ENCODE measurements at places on chromosomes 1 and 21.

DNA sequence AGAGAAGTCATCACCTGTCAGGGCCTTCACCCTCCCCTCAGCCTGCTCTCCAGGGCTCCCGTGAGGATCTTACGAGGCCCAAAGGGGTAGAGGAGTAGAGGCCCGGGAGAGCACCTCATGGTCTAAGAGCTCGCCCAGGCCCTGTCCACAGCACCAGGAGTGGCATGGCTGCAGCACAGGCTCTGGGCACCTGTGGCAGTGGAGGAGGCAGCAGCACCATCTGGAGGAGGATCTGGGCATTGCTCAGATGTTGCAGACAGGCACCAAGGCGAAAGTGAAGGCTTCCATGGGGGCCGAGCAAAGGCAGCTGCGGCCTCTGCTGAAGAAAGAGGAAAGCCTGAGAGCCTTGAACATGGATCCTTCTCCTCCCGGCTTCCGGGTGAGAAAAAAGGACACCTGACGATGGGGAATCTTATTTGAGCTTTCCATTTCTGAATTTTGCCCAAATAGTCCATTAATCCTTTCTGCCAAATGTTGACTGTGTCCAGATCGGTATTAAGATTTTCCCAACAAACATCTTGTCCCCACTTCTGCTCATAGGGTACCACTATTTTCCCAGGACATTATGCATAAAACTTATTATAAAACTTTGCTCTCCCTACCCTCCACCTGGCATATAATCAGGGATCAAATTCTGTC lies 604.7 kb downstream of the PTPRC start:
- peak; percentile 42 for DNase-seq

GRCh38 chr1:240709676-240710075 lies 97.7 kb upstream of the GREM2 start:
- DNase-seq, result no peak

DNA sequence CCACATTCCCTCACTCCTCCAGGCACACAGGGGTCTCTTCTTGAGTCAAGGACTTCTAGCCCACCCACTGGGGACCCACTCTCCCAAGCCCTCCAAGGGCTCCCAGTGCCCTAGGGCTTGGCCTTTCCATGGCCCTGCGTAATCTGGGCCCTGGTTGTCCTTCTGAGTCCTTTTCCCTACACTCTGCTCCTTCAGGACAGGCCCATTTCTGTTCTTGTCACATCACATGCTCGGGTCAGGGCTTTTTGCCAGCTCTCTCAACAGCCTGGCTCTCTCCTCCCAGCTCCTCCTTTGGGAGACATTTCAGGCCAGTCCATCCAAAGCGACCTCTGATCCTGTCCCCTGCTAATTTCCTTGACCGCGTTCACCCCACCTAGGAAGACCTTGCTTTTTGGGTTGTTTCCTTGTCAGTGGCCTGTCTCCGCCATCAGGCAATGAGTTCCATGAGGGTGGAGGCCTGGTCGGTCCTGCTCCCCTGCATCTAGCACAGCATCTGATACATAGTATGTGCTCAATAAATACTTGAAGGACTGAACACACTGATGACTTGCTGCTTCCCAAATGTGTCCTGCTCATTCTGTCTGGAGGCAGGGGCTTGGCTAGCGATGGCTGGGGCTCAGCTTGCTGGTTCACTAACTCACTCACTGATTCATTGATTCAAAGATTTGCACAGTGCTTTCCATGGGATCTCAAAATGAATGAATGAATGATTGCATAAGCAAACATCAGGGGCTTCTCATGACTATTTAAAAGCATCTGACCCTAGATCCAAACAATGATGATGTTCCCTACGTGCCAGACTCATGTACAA lies 44.8 kb downstream of the DHRS3 start:
- DNase-seq, result no peak

GRCh38 chr1:70672442-70672888 lies 261.4 kb downstream of the CTH start:
- no peak for DNase-seq

DNA sequence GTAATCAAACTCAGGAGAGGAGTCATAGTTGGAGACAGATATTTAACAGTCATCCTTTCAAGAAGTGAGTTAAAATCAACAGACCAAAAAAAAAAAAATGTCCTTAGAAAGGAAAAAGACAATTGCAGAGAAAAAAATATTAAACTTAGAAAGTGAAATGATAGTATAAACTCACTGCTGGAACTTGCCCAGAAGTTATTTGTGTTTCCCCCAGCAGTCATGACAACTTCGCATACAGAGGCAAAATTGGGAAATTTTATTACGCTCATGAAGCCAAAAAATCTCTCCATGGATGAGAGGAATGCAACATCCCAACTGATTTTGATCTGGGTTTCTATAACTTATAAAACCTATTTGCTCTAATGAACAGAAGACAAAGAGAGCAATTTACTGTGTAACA lies 198.2 kb downstream of the LRRC7 start:
- no peak for DNase-seq

DNA sequence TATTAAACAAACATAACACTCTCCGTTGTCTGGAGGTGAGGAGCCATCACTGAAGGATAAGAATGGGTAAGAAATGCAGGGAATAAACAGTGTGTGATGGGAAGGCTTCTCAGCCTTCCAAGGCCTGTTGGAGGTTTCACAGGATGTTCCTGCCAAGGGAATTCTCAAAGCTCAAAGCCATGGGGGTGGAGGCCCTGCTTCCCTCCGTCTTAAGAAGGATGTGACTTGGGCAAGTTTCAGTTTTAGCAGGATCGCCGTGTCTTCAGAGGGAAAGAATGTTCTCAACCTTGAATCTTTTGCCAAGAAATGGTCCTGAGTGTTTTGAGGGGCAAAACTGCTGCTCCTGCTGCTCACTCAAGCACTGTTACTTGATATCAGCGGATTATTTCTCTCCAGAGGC lies 41.7 kb upstream of the IL20 start:
- no peak for DNase-seq

DNA sequence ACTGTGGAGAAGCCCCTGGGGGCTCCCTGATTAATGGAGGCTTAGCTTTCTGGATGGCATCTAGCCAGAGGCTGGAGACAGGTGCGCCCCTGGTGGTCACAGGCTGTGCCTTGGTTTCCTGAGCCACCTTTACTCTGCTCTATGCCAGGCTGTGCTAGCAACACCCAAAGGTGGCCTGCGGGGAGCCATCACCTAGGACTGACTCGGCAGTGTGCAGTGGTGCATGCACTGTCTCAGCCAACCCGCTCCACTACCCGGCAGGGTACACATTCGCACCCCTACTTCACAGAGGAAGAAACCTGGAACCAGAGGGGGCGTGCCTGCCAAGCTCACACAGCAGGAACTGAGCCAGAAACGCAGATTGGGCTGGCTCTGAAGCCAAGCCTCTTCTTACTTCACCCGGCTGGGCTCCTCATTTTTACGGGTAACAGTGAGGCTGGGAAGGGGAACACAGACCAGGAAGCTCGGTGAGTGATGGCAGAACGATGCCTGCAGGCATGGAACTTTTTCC lies 24.8 kb downstream of the PCSK9 start:
- no peak for DNase-seq

GRCh38 chr1:89527256-89527655 lies 2.6 kb downstream of the LRRC8B start:
- DNase-seq, result no peak

DNA sequence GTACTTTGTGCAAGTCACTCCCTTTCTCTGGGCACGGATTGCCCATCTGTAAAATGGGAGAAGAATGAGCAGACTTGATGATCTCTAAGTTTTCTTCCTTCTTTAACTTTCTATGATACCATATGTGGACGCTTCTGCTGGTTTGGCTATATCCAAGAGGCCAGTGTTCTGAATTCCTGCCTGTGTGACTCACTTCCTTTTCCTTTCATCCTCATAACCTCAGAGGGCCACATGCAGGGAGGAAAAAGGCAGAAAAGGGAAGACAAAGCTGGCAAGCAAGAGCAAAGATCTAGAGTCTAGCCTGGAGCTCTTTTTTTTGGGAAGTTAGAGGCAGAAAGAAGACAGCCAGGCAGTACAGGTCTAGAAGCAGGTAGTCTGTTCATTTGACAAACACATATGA lies 151.2 kb downstream of the OMA1 start:
- no peak for DNase-seq

DNA sequence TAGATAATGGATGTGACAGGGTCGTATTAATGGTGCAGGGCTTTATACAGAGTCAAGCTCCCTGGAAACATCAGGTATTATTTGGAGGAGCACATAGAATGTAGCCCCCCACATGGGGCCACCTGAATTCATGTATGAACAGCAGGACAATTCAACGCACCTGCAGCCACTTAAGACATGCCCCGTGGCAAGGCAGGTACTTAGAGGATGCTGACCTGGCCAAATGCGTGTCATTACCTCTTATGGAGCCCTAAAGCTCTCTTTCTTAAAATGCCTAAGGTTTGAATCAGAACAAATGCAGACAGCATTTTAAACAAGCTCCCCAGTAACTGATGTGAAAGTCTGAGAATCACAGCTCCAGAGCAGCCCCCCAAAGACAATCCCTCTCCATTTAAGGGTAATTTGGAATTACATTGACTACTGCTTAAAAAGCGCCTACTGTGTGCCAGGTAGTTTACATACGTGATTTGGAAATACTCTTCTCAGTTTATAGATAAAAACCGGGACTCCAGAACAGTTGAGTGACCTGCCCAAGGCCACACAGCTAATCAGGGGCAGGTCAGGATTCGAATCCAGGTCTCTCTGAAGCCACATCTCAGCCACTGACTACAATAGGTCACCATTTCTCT lies 71.0 kb upstream of the KLHDC7A start:
- DNase-seq, result no peak

GRCh38 chr21:31878831-31879230 lies 6.0 kb downstream of the HUNK start:
- DNase-seq, result no peak

- DNase-seq, result no peak
These were observed 27.4 kb downstream of the IL23R start for GRCh38 chr1:67193704-67194103.

Measured in GM13977 (cell line).